ENCODE measurements at places on chromosomes 4 and X.

- no peak for DNase-seq
Observed at GRCh38 chr4:163588532-163588931, 94.0 kb downstream of the TMA16 start.

DNA sequence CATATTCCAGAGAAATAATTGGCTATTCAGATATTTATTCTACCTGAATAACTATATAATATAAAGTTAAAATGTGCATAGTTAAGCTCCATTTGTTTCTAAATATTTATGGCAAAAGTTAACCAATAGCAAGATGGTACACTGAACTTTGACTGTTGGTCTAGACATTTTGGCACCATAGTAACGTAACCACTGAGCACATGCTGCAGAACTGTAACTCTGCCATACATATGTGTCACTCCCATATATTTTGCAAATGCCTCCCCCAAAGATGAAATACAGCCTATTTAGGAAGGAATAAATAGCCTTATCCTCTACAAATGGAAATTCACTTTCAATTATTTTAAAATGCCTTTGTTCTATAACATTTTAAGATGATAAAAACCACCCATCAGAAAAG lies 424.9 kb downstream of the CENPC start:
- no peak for DNase-seq

DNA sequence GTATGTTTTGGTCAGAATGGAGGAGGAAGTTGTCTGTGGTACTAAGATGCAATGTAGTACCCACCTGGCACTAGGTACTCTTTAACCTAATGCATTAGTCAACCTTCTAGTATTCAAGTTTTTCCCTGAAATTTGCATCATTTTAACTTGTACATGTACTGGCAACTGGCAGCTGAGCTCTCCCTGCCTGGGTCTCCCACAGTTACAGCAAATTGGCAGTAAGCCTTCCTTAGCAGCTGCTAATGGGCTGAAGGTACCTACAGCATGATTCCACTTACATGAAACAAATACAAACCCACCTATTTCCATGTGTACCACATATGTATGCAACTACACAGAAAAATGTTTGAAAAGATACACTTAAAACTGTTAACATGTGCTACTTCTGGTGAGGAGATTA lies 8.1 kb upstream of the KLHL2 start:
- DNase-seq: no peak

GRCh38 chr4:30770812-30771211 lies 50.6 kb downstream of the PCDH7 start:
- DNase-seq: no peak

DNA sequence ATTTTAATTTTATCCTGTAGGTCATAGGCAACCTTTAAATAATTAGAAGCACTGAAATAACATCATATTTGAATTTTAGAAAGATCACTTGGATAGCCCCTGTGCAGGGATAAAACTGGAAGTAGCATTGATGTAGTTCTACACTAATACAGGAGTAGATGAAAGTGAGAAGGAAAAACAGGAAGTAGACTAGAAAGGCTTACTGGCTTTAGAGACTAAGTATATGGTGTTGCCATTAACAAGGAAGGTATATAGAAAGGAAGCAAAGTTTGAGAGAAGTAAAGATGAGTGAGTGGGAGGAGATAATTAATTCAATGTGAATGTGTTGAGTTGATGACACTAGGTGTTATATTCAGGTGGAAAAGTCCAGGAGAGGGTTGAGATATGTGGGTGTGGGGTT lies 73.1 kb upstream of the EPGN start:
- DNase-seq: no peak

GRCh38 chrX:15150586-15150985 lies 119.3 kb downstream of the ASB9 start:
- no peak for DNase-seq

DNA sequence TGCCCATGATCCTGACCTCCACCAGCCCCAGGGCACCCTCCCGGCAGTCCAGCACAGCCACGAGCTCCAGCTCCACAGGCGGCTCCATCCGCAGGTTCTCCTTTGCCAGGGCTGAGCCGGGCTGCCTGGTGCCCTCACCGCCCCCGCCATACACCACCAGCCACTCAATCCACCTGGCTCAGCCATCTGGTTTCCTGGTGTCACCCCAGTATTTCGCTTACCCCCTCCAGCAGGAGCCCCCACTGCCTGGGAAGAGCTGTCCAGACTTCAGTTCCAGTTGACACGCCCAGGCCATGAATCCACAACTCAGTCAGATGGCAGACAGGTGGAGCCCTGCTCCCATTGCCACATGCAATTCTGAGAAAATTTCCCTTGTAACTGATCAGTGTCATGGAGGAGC lies 3.9 kb downstream of the SHISA3 start:
- no peak for DNase-seq

DNA sequence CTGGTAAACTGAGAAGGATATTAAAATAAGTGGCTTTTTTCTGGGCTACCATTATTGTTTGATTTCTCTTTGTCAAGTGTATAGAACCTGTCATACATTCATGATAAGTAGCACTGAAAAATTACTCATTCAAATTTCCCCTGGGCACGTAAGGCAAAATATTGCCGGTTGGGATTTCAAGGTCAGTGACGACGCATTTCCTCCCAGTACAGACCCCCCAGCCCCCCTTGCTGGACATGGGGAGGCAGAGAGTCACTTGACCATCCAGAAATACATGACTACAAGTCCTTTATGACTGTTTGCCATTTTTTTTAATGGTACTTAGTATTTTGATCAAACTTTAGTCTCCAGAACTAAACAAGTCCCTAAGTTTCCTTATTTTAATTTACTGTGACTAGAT lies 6.8 kb upstream of the MND1 start:
- DNase-seq: no peak

DNA sequence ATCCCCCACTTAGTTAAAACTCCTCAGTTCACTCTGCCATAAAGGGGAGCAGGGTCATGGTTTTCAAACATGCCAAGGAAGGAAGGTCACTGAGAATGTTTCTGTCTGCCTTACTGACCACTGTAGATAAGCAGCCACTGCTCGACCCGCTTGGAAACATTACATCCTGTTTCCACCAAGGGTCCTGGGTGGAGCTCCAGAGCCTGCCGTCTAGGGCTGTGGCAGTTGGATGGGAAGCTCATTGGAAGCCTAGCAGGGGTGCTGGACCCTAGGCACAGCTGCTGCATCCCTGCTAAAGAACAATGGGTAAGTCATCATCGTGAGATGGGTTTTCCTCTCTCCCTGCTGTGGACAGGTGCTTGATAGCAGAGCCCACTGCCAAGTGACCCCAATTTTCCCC lies 76.0 kb upstream of the SRD5A3 start:
- no peak for DNase-seq

DNA sequence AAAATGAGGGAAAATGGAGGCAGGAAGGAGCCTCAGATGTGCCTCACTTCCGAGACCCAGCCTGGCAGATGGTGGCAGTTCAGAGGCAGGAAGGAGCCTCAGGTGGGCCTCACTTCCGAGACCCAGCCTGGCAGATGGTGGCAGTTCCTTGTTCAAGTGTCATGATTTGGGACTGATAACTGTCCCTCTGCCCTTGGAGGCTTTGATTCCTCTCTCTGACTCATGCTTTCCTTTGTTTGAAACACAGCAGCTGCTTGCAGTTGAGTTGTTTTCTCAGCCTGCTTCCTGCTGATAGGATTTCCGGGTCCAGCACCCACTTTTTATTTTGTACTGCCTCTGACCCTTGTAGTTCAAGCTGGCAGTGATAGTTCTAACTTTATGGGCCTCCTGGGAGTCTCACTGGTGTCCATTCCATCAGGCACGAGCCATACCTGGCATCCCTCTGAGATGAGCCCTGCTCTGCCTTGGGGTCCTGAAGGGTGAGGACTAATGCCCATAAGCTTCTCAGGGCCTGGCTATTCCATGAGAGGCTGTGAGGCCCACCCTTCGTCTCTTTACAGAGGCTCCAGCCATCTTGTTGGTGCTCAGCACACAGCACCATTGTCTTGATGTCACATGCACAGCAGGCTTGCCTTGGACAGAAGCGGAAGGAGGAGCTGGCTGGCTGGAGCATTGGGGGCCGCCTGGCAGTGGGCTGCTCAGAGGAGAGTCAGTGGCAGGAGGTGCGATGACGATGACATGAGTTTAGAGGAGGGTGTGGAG lies 13.0 kb downstream of the RGS12 start:
- DNase-seq: no peak
